Anterior cingulate cortex (tissue), 58 donors: ENCODE measurements at places on chromosomes 6 and 20.
A peak's percentile ranks its signal among the peaks of the same experiment; 100 is the strongest.

GRCh38 chr20:6130045-6130444 lies 7.2 kb upstream of the FERMT1 start:
- no peak for DNase-seq

DNA sequence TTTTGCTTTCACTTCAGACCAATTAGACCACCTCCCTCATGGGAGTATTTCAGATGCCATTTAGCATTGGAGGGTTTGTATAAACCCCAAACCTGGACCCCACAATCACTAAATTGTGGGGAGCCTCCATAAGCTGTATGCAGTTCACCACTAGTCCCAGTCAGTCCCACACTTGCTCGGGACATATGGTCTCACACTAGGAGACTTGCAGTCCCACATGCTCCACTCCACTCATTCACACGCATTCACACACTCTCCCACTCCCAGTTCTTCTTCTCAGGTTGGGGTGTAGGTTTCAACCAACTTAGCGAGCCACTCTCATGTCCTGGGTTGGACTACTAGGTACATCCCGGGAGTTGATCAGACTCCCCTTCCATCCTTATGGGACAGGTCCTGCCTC lies 84.5 kb upstream of the GPR6 start:
- DNase-seq = no peak

- no peak for DNase-seq
Measured at GRCh38 chr6:41715795-41716515, 19.5 kb downstream of the TFEB start.

DNA sequence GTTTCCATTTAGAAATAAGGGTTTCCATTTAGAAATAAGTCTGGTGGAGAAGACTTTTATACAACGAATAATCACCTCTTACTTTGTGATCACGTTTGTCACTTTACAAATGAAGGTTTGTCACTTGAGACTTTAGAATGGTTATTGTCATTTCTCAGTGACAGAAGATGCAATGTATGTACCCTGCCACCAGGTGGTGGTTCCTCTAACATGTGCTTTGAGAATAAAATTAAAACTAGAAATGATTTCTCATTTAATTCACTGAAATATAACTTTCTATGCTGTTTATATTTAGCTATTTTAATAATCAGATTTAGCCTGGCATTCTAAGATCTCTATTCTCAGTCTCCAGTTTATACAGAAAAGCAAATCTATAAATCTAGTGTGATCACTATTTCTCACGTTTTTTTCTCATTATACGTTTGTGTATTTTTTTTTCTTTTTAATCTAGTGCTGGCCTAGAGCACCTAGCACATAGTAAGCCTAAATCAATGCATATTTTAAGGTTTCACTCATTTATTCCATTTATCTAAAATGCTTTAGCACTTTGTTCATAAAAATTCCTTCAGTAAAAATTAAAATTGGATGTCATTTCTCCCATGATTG lies 57.4 kb upstream of the TFAP2D start:
- DNase-seq = no peak

GRCh38 chr6:57242505-57242904 lies 20.4 kb upstream of the RAB23 start:
- DNase-seq = no peak

- DNase-seq = no peak
Measured at GRCh38 chr6:138923561-138923960, 64.5 kb downstream of the REPS1 start.

DNA sequence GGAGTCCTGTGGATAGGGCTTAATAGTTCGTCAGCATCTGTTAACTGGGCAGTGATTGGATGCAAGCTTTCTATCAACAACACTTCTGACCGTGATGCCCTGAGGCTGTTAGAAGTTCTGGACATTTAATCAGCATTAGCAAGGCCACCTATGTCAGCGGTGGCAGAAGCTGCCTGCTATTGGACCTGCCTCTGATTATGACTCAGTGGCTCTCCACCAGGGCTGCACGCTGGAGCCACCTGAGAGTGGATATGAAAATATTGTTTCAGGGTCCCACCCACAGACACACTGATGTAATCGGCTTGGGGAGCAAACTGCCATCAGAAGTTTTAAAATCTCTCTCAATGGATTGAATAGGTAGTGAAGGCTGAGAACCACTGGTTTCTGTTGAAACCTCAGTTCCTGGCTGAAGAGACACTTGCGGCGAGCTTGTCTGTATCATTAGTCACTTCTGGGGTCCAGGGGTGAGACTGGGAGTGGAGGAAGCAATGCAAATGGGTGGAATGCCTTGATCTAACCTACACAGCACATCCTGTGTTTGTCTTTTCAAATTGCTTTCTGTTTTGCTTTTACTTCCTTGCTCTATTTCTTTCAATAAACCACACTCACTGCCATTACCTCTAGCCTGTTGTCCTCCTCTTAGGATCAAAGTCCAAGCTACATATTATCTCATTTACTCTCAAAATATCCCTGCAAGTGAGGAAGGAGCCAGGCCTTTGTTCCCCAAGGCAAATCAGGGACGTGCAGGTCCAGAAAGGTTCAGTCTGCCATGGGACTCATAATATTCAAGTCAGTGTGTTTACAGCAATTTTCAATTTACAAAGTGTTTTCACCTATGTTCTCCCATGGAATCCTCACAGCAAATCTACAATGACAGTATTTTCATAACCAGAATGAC lies 4.2 kb downstream of the CLIC5 start:
- DNase-seq = no peak

DNA sequence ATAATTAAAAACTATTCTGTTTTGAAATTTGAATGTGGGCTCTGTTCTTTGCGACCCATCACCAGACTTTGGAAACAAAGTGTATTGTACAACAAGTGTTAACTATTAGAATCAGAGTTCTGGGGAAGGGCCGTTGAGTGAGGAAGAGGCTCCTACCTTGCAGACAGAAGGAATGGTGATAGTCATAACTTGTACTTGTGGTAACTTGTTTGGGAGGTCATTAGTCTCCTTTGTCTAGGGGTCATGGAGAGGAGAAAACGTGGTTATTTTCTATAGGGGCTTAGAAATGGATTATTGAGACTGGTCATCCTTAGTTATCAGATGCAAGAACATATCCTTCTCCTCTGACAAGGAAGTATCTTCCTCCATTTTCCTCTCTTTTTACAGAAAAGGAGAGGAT lies 174.8 kb downstream of the BMP2 start:
- no peak for DNase-seq

DNA sequence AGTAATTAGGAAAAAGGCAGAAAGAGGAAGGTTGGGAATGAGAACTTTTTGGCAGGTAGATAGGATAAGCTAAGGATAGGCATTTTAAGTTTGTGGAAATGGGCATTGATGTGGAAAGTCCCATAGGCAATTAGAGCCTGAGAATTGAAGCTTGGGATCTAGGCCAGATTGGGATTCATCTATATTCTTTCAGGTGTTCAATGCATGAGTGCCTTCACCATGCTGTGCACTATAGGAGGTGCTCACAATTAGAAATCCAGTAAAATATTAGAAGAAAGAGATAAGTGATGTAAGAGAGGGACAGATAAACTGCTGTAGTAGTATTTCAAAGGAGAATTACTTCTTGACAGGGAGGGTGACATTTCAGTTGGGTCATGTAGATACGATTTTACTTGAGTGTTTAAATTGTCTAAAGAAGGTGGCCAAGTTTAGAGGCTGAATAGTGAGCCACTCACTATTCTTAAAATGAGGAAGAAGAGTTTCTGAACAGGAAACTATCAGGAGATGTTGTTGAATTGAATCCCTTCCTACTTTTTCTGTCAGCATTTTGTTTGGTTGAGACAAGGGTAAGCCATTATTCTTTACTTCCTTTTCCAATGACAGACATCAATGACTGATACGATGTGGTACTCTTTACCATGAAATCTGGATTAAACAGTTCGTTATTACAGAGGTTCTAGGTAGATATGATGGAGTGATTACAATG lies 31.0 kb upstream of the CTAGE9 start:
- DNase-seq = no peak

- no peak for DNase-seq
Measured at GRCh38 chr6:140050101-140050995, 675.9 kb upstream of the CITED2 start.

- DNase-seq = peak; percentile 15
Measured at GRCh38 chr6:87731818-87732661, 30.0 kb upstream of the AKIRIN2 start.

GRCh38 chr6:77456531-77457248 lies 6.6 kb downstream of the HTR1B start:
- DNase-seq = no peak

GRCh38 chr6:129110690-129111343 lies 227.9 kb downstream of the LAMA2 start:
- DNase-seq = no peak

DNA sequence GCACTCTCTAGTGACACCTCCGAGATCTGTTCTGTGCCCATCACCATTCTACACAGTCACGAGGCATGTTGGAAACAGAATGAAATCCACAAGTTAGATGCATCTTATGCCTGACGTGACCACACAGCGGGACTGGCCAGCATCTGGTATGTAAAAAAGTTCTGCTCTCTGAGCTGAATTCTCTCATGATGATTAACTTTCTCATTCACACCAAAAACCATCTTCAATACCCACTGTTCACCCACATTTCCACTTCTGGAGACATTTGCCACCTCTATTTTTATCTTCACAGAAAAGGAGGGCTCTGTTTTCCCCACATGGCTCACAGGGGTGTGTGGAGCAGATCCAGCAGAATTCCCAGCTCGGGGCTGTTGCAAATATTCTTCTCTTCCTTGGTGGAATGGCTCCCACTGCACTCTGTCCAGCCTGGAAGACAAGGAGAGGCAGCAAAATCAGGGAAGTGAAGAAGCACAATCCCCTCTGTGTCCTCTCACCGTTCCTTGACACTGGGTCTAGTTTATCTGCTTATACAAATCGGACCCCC lies 303.4 kb downstream of the TAF4 start:
- DNase-seq = no peak

DNA sequence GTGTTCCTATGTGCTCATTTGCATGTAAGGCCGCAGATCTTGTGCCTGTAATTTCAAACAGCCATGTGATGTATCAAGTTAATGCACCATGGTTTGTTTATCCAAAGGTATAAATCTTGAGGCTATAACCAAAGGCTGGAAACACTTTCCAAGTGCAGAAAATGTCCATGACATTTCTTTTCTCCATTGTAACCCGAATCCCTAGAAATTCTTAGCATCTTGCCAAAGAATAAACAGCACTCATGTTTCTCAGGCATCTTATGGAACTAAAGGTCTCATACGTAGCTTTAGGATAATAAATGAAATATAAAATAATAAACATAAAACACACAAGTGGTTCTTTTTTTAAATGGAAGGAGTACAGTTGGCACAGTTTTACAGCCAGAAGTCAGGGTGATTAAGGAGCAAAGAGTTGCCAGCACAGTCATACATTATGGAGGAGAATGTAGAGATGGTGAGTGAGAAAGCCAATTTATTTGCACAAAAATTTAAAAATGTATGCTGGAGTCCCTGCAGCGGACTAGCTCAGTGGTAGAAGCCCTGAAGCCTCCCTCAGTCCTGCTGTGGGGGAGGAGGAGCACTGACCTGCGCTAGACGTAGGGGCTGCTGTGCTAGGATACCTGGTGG lies 18.0 kb downstream of the CDH26 start:
- no peak for DNase-seq

GRCh38 chr20:8646716-8647115 lies 422.2 kb upstream of the PLCB4 start:
- no peak for DNase-seq

DNA sequence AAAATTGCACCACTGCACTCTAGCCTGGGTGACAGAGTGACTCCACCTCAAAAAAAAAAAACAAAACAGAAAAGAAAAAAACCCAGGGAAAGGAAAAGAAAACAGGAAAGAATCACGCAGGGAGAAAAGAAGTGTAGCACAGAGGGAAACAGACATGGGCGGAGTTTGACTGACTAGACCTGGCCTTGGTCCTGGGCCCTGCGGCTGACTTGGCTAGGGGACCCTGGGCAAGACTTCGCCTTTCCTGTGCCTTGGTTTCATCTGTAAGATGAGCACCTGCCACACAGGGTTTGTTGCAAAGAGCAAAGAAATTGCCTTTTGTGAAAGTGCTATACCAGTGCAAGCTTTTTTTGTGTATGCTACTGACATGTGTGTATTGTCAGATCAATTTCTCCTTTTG lies 71.3 kb upstream of the KCNG1 start:
- no peak for DNase-seq

- no peak for DNase-seq
Measured at GRCh38 chr6:158485431-158485830, 74.5 kb upstream of the TMEM181 start.

DNA sequence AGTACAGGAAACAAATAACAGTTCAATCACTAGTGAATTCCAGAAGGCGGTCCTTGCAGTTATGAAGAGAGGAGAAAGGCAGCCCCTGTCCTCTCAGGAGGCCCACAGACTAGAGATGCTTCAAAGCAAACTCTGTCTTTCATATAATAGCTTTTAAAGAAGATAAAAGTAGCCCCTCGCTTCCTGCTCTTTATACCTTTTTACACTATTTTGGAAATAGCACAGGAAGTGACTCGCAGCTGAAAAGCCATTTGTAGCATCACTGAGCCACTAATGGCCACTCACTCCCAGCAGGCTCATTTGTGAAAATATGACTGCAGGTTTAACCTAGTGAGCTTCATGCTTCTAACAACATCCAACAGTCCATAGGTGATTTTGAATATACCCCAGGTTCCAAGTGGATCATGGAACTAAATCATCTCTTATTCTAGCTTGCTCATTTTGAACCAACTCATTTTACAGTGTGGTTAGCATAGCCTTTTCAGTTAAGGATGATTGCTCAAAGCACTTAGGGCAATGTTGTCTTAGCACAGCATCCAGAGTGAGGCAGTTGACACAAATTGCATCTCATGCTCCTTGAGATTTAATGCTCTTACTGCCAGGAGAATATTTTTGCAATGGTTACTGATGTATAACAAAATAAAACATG lies 136.0 kb upstream of the NRSN1 start:
- no peak for DNase-seq

DNA sequence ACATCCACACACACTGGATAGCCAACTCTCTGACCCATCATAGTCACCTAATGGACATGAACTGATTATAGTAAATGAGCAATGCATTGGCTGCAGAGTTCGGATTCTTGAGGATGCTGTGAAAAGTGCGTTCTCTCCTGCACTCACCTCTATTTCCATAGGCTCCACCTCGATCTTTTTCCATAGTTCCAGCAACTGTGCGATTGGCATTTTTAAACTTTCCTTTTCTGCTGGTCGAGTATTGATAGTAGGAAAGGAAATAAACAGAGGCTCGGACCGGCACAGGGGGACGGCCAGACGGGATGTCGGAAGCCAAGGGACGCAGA lies 94.4 kb downstream of the RNASET2 start:
- no peak for DNase-seq

- DNase-seq = no peak
Measured at GRCh38 chr20:32052090-32052777, at the start of gene HCK. Gene HCK (plus strand): TSS chr20:32052242.
